Dorsolateral prefrontal cortex (tissue), 122 donors: ENCODE measurements at places on chromosomes 1 and 21. TPM values are rescaled to one million over a fixed set of nuclear protein-coding genes. Genes with fewer than 3 reads are reported as not detected.
A peak's percentile ranks its signal among the peaks of the same experiment; 100 is the strongest.

Gene COL24A1
- total RNA-seq: 13.5 TPM

- DNase-seq: no peak
Measured at GRCh38 chr1:52727956-52728656, 1.9 kb downstream of the ZYG11B start.

- DNase-seq: no peak
Measured at GRCh38 chr1:67997746-67998145, 52.7 kb downstream of the DIRAS3 start.

DNA sequence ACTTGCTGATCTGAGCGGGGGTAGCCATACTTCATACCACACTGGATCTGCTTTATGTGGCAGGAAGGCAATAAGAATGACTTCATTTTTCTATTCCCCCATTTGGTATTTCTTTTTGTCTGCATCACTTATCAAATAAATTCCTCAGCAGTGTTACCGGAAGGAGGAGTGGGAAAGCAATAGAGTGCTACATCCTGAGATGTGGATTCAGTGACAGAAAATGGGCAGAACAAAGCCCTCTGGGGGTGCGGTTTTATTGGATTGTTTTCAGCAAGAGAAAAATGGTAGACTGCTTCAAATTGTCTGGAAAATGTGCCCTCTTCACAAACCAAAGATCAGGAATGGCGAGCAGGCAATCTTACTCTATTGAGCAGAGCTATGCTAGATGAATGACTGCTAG, 751.9 kb upstream of the NEGR1 start:
- no peak for DNase-seq

- no peak for DNase-seq
Measured at GRCh38 chr1:57404884-57405283, 19.0 kb downstream of the DAB1 start.

GRCh38 chr1:116115476-116116439, 4.6 kb downstream of the MAB21L3 start:
- no peak for DNase-seq

DNA sequence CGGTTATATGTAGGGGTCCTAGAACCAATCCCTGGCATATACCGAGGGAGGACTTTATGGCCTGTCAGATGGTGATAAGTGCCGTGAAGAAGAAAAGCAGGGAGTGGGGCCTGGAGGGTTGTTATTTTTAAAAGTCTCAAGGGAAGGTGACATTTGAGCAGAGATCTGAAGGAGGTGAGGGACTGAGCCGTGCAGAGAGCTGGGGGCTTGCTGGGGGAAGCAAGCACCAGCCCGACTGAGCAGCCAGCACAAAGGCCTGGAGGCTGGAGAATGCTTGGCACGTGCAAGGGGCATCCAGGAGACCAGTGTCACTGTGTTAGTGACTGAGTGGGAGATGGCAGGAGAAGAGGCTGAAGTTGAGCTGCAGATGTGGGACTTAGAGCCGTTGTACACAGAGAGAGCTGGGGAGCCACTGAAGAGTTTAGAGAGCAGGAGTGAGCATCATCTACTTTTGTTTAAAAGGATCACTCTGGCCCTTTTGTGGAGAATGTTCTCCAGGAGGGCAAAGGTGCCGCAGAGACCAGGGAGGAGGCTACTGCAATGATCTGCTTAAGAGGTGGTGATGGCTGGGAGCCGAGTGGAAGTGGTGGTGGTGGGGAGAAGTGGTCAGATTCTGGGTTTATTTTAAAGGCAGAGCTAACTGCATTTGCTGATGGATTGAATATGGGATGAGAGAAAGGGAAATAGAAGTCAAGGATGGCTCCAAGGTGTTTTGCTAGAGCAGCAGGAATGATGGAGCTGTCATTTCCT, 31.2 kb downstream of the PTPRU start:
- DNase-seq: no peak

- no peak for DNase-seq
Measured at GRCh38 chr1:31460027-31460426, 47.0 kb downstream of the SERINC2 start.

GRCh38 chr1:47501069-47501468, 63.2 kb downstream of the FOXD2 start:
- DNase-seq: no peak

DNA sequence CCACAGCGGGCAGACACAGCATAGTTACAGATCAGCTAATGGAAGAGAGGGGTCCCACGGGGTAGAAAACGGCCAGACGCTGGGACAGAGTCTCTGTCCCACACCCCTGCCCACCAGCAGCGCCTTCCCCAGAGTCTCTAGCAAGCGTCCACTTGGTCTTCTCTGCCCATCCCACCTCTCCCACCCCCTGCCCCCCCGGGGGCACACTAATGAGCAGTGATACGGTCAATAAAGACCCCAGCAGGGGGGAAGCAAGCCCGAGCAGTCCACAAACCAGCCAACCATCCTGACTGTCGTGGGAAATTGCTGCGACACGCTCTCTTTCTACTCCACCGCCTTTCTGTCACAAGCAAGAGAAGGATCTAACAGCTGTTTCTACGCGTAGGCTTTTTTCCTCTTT, 374.7 kb downstream of the NPHP4 start:
- no peak for DNase-seq

Gene RGS16
- total RNA-seq: 3.7 TPM

DNA sequence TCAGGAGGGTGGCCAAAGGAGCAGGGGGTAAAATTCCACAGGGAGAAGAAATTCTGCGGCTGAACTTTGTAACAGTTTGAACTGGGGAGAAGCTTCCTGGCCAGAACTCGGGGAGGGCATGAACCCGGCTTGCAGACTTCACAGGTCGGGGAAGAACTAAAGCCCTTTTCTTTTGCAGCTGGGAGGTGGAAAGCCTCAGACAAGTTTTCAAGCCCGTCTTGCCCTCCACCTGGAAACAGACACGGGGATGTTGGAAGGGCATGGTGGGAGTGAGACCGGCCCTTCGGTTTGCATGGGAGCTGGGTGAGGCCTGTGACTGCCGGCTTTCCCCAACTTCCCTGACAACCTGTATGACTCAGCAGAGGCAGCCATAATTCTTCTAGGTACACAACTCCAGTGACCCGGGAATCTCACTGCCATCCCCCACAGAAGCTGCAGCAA, 11.3 kb downstream of the THEM4 start:
- DNase-seq: no peak

- no peak for DNase-seq
Measured at GRCh38 chr1:10637400-10637799, 159.0 kb downstream of the CASZ1 start.

DNA sequence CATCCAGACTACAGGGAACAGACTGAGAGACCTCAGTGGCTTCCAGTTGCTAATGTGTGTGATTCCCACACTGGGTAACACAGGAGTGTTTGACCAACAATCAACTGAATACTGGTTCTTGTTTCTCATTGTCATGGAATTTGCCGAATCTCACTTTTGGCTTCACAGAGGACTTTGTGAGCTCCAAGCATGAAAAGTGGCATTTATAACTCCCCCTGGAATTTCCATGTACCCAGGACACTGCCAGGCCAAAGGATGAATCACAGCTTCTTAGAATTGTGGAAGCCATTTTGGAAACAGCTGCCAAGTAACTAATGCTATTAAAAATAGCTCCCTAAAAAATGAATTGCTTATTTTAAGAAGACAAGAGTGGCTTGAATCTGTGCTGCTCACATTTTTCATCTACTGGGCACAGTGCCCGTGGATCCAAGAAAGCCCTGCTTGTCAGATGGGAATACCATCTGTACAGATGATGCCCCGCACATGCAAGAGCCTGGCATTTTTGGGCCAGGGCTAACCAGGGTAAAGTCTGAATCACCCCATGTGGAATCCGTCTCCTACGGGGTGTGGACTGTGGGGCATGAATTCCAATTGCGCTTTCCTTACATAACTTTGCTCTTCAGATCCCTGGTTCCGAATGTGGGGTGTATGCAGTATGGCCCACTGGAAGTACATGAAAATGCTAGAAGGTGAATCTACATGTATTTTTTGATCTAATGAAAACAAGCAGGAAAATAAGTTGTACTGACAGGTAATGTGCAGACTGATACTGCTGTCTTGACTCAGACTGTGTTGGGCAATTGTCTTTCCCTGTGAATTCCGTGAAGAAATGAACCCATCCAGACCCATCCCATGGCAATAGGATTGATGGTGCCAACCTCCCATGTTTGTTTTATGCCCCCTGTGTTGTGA, 487.3 kb downstream of the SIPA1L2 start:
- peak; percentile 38 for DNase-seq
